ENCODE measurements at places on chromosomes 7 and 10.

- DNase-seq = no peak
These were observed 48.6 kb upstream of the PSMG3 start for GRCh38 chr7:1618475-1618874.

GRCh38 chr10:49115015-49115795 is at the start of gene VSTM4:
Gene VSTM4 (minus strand): TSS chr10:49115522. CDS start chr10:49115485, 37 bp downstream.
- peak; percentile 13 for DNase-seq

GRCh38 chr7:38890597-38890996 is 18.4 kb downstream of the VPS41 start:
- no peak for DNase-seq

DNA sequence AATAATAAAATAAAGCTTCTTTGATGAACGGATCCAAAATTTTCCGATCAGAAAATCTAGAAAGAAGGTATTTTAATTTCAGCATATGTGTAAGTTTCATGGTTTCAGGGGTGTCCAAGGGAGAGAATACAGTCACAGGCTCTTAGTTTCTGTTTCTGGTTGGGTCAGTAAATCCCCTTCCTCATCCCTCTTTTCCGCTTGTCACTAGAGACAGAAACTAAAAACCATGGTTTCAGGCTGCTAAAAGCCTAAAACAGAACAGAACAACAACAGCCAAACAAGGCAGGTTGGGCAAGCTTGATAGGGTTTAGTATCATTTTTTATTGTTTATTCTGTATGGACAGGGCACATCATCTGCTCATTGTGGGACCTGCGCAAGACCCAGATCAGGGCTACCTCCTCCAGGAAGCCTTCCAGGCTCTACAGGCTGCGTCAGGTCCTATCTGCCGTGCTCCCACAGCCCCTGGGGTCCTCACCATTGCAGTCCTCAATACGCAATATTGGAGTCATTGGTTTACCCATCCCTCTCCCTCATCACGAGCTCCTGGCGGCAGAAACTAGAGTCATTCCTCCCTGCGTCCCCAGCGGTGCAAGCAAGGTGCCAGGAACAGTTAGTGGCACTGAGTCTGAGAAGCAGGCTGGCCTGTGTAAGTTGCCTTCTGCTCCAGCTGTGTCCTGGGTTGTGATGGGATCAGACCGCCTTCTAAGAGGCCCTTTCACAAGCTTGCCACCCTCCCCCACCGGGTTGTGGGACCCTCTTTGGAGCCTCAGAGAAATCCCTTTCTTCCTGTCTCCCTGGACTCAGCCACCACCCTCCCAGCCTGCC is 70.2 kb upstream of the CUX1 start:
- DNase-seq = no peak

DNA sequence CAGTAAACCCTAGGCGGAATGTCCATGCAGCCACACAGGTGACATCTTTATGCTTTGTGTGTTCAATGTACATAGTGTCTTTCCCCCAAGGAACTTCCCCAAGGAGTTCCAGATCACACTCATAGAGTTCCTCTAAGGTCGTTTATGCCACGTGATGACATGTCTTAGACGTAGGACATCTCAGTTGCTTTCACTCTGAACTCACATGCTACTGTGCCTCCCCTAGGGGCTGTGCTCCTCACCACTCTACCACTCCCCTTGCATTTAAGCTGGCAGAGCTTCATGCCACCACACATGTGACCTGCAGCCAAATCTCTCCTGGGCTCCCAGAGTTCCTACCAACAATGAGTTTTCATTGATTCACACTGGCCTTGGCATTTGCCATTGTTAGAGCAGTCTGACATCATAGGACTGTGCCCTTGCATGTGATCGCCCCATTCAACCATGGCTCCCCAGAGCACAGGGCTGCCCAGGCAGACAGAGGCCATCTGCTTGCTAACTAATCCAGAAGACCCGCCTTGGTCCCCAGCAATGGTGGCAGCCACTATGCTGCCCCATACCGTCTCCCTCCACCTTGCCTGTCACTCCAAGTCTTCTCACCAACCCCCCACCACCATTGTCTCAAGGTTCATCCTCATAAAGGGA is 95.3 kb upstream of the MACROH2A2 start:
- DNase-seq = peak; percentile 76

DNA sequence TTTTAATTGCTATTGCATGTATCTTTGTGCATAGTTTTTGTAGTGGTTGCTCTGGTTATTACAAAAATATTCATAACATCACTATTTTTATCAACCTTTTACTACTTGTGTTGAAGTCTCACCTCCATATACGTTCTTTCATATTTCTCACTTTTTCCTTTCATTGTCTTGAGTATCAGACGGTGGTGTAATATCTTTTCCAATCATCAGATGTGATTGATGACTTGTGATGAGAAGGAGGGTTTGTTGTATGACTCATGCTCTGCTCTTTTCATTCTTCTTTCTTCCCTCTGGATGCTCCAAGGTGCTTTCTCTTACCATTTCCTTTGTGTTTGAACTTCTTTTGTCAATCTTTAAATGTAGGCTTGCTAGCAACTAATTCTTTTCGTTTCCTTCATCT is 310.2 kb downstream of the TNS3 start:
- no peak for DNase-seq

DNA sequence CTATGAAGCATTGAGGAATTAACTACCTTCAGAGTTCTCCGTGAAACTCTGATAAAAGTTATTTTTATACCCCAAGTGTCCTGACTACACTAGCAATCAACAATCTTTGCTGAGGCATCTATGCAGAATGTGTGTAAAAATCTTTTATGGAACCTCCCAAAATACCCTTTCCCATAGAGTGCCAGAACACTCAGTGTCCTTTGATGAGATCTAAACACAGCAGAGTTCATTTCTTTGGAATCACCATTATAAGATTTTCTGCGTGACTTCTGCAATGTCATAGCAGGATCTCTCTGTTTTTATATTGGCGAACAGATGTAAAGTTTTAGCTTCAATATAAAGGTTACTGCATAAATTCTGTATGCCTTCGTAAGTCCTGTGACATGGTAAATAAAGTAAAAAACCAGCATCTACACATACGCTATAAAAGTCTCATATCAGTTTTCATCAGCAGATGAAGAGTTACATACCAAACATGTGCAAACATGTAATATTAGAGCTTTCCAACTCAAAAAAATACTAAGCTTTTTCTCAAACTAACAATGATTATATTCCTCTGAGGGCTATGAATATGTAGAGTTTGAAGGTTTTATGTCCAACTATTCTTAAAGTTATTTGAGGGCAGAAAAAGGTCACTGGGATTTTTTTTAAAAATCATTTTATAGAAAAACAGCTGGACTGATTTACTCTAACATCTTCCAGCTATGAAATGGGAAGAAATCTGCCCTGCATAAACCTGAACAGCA is 67.2 kb downstream of the SKIDA1 start:
- DNase-seq = no peak
